ENCODE measurements at places on chromosomes 3 and 15.

GRCh38 chr3:56406826-56407515 lies 61.3 kb downstream of the ERC2 start:
- DNase-seq, result peak; percentile 21

GRCh38 chr15:63340878-63341277 lies 40.8 kb downstream of the CA12 start:
- DNase-seq, result no peak

DNA sequence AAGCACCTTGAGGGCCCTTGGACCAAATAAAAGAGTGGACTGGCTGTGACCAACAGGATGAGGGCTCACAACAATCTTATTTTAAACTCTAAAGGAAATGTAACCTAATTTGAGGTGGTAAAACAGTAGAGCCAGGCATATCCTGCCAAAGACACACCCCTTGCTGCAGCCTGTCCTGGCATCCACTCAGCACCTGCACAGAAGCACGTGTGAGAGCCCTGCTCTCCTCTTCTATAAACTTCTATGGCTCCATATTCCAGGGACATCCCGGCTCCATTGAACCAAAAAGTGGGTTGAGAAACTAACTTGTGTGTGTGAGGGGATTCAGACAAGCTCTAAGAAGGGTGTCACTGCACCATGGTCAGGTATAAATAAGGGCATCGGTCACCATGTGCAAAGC lies 190.9 kb upstream of the CHRNA7 start:
- DNase-seq, result no peak

GRCh38 chr3:155859859-155860258 lies 5.6 kb upstream of the SLC33A1 start:
- DNase-seq, result no peak

GRCh38 chr3:141307351-141308059 lies 60.8 kb upstream of the ZBTB38 start:
- DNase-seq, result no peak

DNA sequence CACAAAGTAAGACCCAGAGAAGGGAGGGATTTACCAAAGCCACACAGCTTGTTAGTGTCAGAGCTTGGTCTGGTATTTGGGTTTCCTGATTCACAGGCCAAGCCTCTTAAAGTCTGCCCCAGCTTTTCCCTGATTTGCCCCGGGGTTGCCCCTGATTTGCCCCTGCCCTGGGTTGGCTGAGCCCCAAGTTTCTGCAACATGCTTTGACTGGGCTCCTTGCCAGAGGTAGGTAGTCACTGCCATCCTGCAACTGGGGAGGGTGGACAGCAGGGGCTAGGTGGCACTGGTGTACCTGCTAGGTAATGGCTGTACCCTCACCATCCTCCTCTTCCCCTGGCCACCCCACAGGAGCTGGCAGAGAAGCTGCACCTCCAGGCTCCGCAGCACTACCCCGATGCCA lies 2.5 kb downstream of the MPI start:
- DNase-seq, result no peak

DNA sequence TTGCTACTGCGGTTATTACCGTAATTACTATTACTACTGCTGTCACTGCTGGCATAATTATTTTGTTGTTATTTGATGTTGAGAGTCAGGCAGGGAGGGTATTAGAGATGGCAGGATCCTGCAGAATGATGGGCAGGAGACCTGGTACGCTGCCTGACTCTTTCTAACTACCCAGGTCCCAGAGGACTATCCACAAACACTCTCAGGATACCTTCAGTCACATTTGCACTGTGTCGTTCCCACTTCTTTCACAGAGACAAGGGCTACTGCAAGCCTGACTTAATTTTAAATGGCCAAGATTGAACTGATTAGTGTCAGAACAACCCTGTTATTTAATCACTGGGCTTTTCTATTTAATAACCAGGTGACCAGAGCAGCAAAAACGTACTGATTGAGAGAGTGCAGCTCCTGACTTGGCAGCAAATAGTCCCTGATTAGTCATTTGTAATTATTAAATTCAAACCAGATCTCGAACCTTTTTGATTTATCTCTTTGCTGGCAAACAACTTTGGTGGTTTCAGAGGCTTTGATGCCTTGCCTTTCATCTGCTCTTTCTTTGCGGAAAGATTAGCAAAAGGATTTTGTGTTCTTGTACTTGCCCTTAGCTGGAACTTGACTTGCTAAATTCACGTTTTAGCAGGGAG lies 88.8 kb upstream of the ARHGEF3 start:
- no peak for DNase-seq

All from right renal cortex interstitium (tissue), 3 donors.